ENCODE measurements at places on chromosomes 3 and 15. TPM values are rescaled to one million over a fixed set of nuclear protein-coding genes. Genes with fewer than 3 reads are reported as not detected.

Gene CD86
- 2.5 TPM for polyA plus RNA-seq

DNA sequence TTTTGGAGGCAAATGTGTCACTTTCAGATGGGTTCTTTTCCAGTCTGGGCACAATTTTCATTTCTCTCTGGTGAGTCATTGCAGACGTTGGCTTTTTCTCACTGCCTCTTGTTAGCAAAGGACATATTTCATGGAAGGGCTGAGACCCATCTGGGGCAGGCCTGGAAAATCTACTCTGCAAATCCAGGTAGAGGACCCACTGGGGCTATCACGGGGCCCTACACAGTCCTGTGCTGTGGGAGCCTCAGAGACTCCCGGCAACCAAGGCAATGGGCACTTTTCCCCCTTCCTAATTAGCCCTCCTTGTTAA, 58.0 kb downstream of the HRH1 start:
- no peak for DNase-seq

- no peak for DNase-seq
Observed at GRCh38 chr15:101614761-101615160, 37.4 kb downstream of the TM2D3 start.

DNA sequence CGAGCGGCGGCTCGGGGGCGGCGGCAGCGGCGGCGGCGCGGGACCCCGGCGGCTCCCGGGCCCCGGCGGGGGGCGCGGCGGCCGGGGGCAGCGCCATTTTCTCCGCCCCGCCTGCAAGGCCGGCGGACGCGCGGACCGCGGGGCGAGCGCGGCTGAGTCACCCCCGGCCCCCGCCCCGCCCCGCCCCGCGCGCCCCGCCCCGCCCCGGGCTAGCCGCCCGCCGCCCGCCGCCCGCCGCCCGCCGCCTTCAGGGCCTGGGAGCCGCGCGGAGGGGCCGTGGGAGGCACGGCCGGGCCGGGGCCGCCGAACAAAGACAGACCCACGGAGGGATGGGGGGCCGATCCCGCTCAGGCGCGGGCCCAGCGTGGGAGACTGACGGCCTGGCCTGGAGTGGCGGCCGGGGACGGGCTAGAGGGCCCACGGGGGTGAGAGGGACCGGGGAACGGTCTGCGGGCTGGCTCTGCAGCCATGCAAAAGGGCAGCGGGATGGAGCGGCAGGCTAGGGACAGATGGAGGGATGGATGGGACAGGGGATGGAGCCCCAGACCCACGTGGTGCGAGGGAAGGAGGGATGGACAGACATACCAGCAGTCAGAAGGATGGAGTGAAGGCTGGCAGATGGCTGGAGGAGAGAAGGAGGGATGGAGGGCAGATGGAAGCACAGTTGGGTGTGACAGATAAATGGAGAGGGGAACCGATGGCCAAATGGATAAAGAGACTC, at the start of gene EIF4E3:
EIF4E3 (minus strand) TSS at position 132 of the 721 bp plus-strand sequence; CDS start at position 97, 35 bp downstream.
- DNase-seq, result no peak

GRCh38 chr3:172679599-172679998, 31.3 kb downstream of the NCEH1 start:
- DNase-seq, result no peak

Gene ANKRD34C
- polyA plus RNA-seq, result 0.14 TPM

GRCh38 chr3:2543247-2543646, 444.6 kb downstream of the CNTN4 start:
- DNase-seq, result no peak

- no peak for DNase-seq
Observed at GRCh38 chr3:32285891-32286290, 47.4 kb downstream of the CMTM8 start.

DNA sequence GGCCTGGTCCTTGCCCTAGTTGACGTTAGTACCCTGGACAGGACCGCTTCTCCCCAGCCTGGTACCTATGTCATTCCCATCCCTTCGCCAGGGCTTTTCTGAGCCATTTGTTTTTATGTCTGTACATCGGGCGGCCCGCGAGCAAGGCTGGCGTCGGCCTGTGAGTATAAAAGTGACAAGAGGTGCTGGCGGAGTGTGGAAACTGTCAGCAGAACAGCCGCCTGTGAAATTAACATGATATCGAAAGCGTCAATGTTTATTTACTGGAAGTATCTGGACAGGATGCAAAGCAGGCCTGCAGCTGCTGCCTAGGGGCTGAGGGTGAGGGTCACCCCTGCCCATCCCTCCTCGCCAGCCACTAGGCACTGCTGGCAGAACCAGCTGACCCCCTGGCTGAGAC, 33.4 kb downstream of the LINGO1 start:
- no peak for DNase-seq

- DNase-seq, result no peak
Observed at GRCh38 chr3:149489060-149489690, 14.7 kb downstream of the TM4SF4 start.

- DNase-seq, result no peak
Observed at GRCh38 chr3:182083112-182083511, 371.4 kb downstream of the SOX2 start.

DNA sequence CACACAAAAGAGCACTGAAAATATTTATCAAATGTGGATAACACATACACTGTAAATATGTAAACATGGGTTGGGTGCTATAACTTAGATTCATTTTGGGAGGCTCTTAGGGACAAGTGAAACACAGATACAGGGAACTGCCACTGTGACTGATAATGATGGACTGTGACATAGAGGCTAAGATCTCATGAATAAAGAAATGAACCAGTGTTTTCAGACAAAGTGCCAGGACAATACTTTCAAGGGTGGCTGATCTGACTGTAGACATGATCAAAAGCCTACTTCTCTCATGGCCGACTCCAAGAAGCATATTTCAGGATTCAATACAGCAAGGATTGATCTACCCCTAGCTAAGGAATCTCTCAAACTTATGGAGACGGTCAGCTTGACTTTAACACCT, 353.8 kb downstream of the FGF12 start:
- DNase-seq, result no peak

Gene ACKR4
- 1.7 TPM for polyA plus RNA-seq

DNA sequence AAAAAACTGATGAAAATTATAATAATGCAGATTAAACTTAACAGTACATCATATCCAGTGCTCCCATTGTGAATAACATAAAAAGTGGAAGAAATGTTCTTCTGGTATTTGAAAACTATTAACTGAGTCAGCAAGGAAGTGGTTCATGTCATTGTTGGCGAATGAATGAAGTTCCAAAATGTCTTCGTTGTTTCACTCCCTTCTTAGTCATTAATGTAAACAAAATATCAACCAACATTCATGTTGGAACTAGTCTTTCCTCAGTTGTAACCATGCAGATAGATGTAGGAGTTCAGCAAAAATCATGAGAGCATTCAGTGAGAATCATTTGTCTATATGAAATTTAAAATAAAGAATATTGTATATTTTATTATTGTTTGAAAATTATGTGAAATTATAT, 44.1 kb upstream of the ICE2 start:
- DNase-seq, result no peak

Gene CPNE9
- polyA plus RNA-seq, result 0.10 TPM

GRCh38 chr3:184724699-184725098, 12.8 kb upstream of the MAGEF1 start:
- DNase-seq, result no peak

Gene CCR9
- 0.12 TPM for polyA plus RNA-seq

Gene COX17
- polyA plus RNA-seq, result 45.9 TPM

- no peak for DNase-seq
Observed at GRCh38 chr15:92092289-92093105, 239.0 kb downstream of the SLCO3A1 start.

Gene ROBO1
- 127 TPM for polyA plus RNA-seq
